ENCODE measurements at places on chromosomes 11 and 22.

DNA sequence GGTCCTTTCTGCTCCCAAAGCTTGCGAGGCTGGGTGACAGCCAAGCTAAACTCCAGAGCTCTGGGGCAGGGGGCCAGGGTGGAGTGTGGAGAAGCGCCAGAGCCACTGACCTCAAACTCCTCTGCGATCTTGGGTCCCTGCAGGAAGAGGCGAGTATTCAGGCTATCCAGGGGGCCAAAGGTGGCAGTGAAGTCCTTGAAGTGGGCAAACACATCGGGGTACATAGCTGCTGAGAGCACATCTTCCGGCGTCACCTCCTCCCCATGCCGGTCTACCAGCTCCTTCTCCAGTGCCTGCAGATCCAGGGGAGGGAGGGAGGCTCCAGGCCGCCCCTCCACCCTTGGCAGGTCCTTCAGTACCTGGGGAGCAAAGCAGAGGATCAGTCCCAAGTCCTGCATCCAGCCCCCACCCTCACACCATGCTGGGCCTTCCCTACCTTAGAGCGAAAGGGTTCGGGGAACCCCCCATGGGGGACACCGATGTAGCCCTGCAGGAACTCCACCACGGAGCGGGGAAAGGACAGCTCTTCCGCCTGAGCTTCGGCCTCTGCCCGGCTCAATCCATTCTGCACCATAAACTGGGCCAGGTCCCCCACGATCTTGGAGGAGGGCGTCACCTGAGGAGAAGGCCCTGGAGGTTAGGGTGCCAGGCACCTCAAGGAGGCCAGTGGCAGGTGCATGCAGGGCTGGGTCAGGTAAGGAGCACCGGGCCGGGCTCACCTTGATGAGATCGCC, 6.4 kb downstream of the RCE1 start:
- no peak for DNase-seq

GRCh38 chr11:48669146-48669545, 180.6 kb downstream of the OR4A47 start:
- DNase-seq, result no peak

GRCh38 chr11:76708972-76709660, 38.6 kb upstream of the LRRC32 start:
- no peak for DNase-seq

DNA sequence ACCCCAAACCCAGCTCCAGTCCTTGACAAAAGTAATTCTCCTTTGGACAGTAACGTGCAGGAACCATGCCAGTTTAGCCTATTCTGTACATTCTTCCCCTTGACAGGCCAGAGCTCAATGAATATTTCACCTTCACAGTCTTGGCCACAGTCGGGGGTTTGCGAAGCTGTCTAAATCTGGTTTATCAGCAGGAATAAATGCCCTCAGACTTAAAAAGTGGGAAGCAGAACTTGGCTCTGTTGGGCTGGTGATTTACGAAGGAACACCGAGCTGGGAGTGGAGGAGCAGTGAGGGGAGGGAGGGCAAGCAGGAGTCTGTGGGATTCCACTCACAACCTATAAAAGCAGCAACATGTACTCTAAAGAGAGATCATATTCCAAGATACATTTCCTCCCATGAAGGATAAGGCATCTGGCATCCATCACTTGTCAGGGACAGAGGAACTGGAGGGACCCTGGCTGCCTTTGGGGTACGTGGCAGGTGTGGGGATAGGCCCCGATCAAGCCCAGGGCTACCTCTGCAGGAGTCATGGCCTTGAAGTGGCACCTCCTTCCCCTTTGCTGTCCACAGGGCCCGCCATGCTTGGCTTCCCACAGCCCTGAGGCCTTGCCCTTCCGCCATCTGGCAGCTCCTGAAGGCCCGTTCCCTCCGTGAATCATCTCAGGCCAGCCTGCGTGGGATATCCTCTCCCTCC, 154.3 kb downstream of the ADAMTS15 start:
- DNase-seq, result no peak

- no peak for DNase-seq
These were observed 34.0 kb downstream of the IRAG1 start for GRCh38 chr11:10659339-10660216.

- DNase-seq, result no peak
These were observed 4.1 kb upstream of the CD82 start for GRCh38 chr11:44561275-44561805.

GRCh38 chr11:43516316-43516850, 157.7 kb downstream of the TTC17 start:
- no peak for DNase-seq

DNA sequence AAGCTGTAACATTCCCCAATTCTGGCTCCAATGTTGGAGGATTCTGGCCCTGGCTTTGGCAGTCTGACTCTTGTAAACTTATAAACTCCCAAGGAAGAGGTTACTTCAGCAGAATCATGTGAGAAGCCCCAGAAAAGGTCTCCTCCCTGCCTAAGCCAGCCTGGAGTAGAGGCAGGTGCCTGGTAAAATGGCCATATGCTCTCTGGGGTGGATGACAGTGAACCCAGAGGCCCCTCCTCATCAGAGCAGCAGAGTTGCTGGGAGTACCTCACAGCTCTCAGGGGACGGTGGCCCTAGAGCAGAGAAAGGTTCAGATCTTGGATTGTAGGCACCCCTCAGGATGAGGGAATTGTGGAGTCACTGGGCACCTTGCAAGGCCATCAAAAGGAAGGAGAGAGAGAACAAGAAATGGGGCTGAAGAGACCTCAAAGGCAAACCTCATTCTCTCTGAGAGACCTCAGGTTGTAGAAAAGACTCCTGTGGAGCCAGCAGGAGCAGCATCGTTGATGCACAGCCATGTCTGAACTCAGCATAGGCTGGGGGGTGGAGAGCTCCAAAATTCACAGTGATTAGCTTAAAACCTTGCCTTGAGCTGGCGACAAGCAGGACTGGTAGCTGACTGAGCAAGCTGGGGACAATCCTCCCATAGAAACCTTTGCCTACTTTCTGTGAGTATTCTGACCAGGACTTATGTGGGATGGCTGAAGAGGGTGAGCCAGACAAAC, 4.9 kb upstream of the P2RY6 start:
- DNase-seq, result no peak

Measured in stimulated activated naive CD8-positive, alpha-beta T cell treated with anti-CD3 and anti-CD28 coated beads, Interleukin-15, Interleukin-2, amounts not matched to agents 100 U/mL and 50 U/mL, for 24 hours (primary cell).